Activated T-helper 1 cell treated with anti-CD3 and anti-CD28 coated beads, Interleukin-12 subunit alpha, Interleukin-12 subunit beta, Interleukin-2, Interleukin-4 antibody, amounts not matched to agents 30 ng/mL and 10 ng/mL and 1 ng/mL, durations not matched to agents 14 hours and 24 hours and 36 hours (primary cell): ENCODE measurements at places on chromosomes 3 and 15. TPM values are rescaled to one million over a fixed set of nuclear protein-coding genes. Genes with fewer than 3 reads are reported as not detected.

GRCh38 chr3:23845326-23846216 is 39.8 kb downstream of the UBE2E1 start:
- H3K4me3 ChIP-seq = no peak overlapping the region
- no peak overlapping the region for H3K27ac ChIP-seq
- peaks cover 6% of the 10 kb centered on the region for H3K4me1 ChIP-seq
- no peaks in the 10 kb centered on the region for H3K27me3 ChIP-seq

Gene ABHD17C
- total RNA-seq = 4.7 and 5.0 TPM in 2 replicates

GRCh38 chr15:87268675-87269074 is 987.9 kb downstream of the NTRK3 start:
- DNase-seq = no peak
- H3K27me3 ChIP-seq = no peaks in the 10 kb centered on the region
- H3K4me3 ChIP-seq = no peak overlapping the region
- H3K27ac ChIP-seq = no peak overlapping the region
- no peaks in the 10 kb centered on the region for H3K36me3 ChIP-seq
- H3K4me1 ChIP-seq = no peaks in the 10 kb centered on the region

Gene CHSY1
- 76.3 and 78.0 TPM in 2 replicates for total RNA-seq

DNA sequence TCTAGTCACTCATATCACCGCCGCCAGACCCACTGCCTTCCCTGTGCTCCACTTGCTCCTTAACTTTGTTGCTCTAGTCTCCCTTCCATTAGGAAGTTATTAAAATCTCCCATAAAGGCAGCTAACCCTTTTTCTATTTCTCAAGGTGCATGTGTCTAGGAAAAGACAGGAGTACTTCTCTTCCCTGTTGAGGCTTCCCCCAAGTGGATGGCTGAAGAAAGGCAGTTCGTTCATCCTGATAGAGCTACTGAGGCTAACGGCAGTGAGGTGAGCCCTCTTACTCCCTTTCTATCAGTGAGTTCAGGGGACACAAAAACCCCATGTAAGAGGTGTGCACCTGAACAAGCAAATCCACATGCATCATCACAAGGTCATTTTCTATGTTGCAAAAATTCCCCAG is 397.8 kb downstream of the IGSF11 start:
- no peaks in the 10 kb centered on the region for H3K4me1 ChIP-seq
- H3K27ac ChIP-seq = no peak overlapping the region
- no peaks in the 10 kb centered on the region for H3K36me3 ChIP-seq
- no peak overlapping the region for H3K4me3 ChIP-seq
- H3K27me3 ChIP-seq = peaks cover 3% of the 10 kb centered on the region
- no peak for DNase-seq
